ENCODE measurements at places on chromosomes 6 and 20.
A peak's percentile ranks its signal among the peaks of the same experiment; 100 is the strongest.

GRCh38 chr6:3183066-3183465 is 25.7 kb upstream of the TUBB2A start:
- no peak for DNase-seq

DNA sequence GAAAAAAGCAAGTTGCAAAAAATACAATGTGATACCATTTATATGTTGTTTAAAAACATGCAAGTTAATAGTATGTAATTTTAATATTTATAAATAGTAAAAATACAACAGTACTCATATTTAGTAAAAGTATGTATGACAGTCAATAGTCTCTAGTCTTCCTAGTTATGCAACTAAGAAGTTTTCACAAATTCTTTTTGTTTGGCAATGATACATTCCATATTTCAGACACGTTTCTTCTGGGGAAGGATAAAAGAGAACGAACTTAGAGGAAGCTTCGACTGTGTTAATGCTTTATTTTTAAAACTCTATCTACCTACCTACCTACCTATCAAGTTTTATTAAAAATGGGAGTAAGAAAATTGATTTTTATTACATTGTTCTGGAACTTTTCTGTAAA is 77.7 kb downstream of the UBE3D start:
- no peak for DNase-seq

- no peak for DNase-seq
These were observed 73.6 kb upstream of the BHLHE23 start for GRCh38 chr20:63080411-63080810.

DNA sequence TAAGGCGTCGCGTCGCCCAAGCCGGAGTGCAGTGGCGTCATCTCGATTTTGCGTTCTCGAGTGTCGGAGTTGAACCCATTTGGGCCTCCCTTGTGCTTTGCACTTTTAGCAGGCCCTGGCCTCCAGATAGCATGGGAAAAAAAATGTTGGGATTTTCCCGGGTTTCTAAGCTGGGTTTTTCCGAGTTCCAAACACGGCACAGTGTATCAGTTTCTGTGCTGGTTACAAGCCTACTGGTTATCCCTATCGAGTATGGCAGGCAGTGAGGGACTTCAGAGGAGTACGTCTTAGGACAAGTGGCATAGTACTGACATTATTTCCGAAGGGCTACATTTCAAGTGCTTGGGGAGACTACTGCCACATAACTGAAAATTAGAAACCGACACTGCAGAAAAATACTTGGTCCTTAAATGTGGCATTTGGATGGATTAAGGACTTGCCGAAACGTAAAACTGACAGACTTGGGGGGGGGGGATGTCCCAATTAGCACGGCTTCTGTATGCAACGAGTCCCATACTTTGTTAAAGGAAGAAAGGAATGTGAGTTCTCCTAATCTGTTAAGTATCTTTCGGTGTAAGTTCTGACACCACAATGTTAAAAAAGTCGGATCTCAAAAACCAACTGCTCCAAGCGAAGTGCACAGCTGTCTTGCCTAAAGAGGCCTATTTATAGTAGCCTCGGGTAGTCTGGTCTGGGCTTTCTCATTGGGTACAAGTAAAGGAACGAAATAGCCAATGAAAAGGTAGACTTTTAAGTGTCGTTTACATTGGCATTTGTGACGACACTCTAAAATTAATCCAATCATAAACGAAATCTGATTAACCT is 70.2 kb downstream of the HFE start:
- peak; percentile 96 for DNase-seq

GRCh38 chr20:460707-461106 is 1.6 kb downstream of the TBC1D20 start:
- peak; percentile 48 for DNase-seq

GRCh38 chr20:58552366-58552934 is 37.3 kb upstream of the APCDD1L start:
- no peak for DNase-seq

- DNase-seq = peak; percentile 33
These were observed 30.3 kb downstream of the TBPL1 start for GRCh38 chr6:133983099-133983939.

- peak; percentile 36 for DNase-seq
These were observed 59.2 kb upstream of the KIF25 start for GRCh38 chr6:167937948-167938911.

GRCh38 chr20:48722737-48723191 is 105.0 kb downstream of the PREX1 start:
- DNase-seq = no peak
